ENCODE measurements at places on chromosomes 1 and 21.

DNA sequence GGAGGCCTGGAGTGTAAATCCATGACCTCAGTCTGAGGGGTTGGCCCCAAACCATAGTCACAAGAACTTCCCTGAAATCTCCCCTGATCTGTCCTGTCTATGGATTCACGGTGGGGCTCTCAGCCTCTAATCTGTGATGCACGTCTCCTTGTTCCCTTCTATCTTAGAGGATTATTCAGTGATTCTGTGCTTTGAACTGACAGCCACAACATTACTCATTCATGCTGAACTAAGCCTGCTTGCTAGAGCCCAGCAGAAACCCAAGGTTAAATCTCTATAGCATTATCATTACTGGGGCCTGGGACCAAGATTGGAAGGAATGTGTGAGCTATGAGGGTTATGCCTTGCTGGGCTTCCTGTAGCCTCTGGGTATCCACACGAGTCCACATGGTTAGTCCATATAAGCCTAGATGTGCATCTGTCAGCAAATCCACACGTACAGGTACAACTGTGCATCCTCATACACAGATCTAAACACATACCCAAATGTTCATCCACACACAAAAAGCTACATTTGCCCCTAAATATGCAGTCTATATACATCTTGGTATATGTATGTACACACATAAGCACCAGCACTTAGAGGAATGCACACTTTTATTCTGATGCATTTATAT is 22.4 kb upstream of the MAGOH start:
- DNase-seq, result no peak

DNA sequence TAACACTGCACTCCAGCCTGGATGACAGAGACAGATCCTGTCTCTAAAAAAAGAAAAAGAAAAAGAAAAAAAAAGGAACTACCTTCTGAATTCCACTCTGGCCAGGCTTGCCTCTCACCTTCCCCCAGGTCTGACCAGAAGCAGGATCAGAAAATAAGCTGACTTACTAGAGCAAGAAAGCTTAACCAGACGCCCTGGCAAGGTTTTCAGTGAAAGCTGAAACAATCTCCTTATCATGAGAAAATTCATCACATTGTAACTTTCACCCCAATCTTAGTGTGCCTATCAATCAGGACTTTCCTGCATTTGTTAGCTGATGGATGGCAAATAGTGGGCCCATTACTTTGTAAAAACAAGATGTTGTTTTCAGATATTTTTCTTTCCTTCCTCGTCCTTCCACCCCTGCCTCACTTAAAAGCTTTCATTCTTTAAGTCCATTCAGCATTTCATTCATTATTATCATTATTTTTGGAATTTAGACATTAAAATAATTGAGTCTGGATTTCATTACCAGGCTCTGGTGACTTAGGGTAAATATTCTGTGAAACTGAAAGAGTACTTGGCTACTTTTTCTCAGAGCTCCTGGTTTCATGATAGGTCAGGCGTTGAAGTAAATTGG is 96.5 kb upstream of the CD34 start:
- no peak for DNase-seq

- no peak for DNase-seq
These were observed 46.3 kb downstream of the RNF115 start for GRCh38 chr1:145777357-145778145.

DNA sequence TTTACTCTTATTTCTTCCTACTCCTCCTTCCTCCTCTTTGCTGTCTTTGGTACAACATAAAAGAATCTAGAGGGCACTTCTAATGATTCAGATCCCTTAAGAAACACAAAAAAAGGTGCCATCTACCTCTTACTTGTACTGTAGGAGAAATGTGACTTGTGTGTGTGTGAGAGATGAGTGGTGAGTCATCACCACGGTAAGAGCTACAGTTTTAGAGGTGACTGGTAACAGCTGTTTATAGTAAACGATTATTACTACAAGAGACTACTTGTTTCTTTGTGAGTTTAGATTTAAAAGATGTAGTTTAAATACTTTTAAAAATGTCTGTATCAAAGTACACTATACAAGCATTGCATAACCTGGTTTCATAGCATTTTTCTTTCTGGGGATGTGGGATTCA is 40.4 kb downstream of the SLC35D1 start:
- DNase-seq, result no peak

- DNase-seq, result no peak
These were observed 20.7 kb upstream of the LGALS8 start for GRCh38 chr1:236502972-236503639.

- no peak for DNase-seq
These were observed 13.5 kb upstream of the HJV start for GRCh38 chr1:146035048-146035423.

- DNase-seq, result no peak
These were observed 25.7 kb upstream of the KCNK1 start for GRCh38 chr1:233587958-233588799.

DNA sequence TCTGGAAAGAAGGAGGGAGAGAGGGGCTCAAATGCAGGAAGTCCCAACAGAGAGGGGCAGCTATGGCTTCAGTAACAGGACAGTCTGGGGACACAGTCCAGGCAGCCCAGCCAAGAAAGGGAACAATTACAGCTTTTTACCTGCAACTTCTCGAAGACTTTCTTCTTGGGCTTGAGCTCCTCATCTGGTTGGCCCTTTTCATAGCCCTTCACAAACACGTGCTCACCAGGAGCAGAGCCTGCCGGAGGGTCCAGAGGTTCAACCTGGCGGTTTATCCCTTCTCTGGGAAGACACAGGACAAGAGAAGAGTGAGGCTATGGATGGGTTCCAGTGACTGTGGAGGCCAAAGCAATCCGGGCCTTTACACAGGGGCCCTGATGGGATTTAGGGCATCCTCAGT is 37.9 kb downstream of the YARS1 start:
- no peak for DNase-seq

- no peak for DNase-seq
These were observed 1.4 kb upstream of the KLHL21 start for GRCh38 chr1:6603915-6604558.

GRCh38 chr1:243792891-243793290 is 57.2 kb downstream of the AKT3 start:
- no peak for DNase-seq

DNA sequence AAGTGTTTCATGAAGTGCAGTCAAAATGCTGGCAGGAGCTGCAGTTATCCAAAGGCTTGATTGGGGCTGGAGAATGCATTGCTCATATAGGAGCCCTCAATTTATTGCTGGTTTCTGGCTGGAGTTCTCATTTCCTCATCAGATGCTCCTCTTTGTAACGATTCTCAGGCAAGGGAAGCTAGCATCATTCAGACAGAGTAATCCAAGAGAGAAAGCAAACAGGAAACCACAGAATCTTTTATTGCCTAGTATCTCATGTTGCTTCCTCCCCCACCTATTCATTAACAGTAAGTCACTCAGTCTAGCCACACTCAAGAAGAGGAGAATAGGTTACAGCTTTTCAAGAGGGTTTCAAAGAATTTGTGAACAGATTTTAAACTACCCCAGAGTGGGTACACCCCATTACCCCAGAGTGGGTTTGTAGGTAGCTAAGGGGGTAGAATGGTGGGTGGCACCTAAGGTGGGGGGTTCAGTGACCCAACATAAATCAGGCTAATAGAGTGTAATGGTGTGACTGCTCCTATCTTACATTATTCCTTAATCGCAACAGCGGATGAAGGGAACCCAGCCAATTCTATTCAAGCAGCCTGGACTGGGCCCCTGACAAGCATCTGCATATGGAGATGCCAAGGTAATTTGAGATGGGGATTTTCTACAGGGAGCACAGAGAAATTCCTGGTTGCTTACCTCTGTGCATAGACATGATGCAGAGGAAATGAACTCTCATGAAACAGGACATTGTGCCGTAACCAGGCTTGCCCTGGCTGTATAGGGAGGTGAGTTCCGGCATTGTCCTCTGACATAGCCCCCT is 67.1 kb downstream of the KCNJ15 start:
- no peak for DNase-seq

DNA sequence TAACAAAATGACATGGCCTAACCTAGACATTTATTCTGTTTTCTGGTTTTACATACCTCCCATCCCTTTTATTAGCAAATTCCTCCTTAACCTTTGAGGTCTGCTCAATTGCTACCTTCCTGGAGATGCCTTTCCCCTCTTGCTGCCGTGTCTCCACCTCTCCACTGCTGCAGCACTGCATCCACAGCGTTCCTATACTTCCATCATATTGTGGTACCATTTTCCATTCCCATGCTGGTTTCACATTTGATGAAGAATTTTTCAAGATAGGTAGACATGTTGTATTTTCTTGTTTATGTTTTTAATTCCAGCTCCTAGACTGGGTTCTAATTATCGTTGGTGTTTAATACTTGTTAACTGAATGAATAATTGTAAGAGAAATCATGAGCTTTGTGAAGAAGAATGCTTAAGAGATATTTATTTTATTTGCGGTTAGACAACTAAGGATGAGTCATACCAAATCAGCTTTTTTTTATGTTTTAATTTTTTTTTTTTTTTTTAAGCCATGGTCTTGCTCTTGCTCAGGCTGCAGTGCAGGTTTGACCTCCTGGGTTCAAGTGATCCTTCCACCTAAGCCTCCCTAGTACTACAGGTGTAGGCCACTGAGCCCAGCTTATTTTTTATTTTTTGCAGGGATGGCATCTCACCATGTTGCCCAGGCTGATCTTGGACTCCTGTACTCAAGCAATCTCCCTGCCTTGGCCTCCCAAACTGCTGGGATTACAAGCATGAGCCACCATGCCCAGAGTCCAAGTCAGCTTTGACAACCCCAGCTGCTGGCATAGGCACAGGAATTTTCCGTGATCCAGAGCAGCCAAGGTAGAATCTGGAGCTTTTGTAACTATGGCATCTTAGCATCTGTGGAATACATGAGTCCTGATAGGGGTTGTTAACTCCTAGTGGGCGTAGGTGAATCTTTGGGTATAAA is 44.0 kb downstream of the ATP6V1G3 start:
- DNase-seq, result no peak

GRCh38 chr1:150477320-150477719 is 9.9 kb upstream of the TARS2 start:
- no peak for DNase-seq

GRCh38 chr1:73105755-73106154 is 823.4 kb upstream of the NEGR1 start:
- DNase-seq, result no peak

- no peak for DNase-seq
These were observed 11.5 kb upstream of the COL16A1 start for GRCh38 chr1:31715087-31715872.

DNA sequence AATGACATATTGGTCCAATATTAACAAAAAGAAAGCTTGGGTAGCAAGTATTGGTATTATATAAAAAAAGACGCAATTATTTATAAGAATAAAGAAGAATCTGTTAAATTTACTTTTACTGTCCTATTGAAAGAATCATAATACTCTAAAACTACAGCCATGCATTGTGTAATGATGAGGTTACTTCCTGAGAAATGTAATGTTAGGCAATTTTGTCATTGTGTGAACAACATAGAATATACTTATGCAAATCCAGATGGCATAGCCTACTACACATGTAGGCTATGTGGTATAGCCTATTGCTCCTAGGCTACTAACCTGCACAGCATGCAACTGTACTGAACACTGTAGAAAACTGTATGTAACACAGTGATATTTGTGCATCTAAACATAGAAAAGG is 121.2 kb upstream of the PTGFR start:
- no peak for DNase-seq

- no peak for DNase-seq
These were observed 118.6 kb downstream of the NR5A2 start for GRCh38 chr1:200146100-200146499.

DNA sequence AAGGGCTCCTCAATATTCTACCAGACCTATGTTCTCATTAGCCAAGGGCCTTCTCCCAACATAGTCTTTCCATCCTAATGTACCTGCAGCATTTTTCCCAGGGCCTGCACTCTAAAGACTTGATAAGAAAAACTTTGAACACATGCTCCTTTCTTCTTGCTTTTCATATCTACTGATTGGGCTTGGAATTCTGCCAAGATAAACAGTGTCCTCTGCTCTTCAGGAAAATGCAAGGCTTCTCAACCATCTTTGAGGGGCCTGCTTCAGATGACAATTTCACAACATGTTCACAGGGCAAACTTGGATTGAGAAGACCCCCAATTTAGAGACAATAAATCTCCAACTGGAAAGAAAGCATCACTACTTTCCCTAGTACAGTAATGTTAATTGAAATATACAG is 25.8 kb upstream of the PPT1 start:
- DNase-seq, result no peak

DNA sequence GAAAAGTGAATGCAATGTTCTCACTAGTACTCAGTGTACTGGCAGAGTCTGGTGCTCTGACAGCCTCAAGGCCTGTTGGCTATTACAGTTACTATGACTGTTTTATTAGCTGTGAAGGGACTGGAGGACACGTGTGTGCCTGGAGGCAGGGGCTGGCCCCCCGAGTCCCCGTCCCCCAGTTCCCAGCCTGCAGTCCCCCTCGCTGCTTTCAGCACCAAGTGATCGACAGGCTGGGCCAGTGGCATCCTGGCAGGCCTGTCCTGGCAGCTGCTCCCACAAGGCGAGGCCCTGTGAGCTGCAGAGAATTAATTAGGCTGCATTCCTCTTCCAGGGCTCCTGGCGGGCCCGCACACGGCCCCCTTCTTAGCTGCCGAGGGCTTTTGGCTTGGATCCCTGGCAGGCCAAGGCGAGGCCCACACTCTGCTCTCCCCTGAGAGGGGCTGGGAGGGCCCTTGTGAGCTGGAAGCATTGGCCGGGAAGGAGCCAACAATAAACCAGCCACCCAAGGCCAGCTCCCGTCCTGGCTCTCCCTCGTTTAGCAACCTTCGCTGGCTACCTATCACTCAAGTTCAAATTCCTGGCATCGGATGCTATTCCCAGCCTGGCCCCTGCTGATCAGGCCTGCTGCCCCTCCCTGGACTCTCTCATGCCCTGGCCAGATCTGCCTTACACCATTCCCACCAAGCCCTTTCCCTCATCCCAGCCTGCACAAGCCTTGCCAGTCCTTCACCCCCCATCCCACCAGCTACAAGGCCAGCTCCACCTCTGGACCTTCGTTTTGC is 9.8 kb downstream of the EDN2 start:
- DNase-seq, result no peak

DNA sequence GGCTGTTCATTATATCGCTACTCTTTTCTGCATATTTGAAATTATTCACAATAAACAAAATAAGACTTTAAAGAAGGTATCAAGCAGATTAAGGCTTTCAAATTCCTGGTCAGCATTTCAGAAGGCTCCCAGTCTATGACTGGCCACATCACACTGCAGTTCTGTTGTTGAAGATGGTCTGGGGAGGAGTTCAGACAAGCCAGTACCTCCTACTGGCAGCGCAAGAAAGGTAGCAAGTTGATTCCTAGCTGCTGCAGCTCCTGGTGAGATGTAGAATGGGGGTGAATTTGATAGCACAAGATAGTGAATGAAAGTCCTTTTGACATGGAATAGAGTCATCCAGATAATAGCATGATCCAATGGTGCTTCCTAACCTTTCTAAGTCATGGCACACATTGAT is 88.2 kb upstream of the BEND5 start:
- no peak for DNase-seq

- DNase-seq, result no peak
These were observed 8.2 kb upstream of the PEAR1 start for GRCh38 chr1:156885314-156885713.

- DNase-seq, result no peak
These were observed 5.7 kb upstream of the OXCT2 start for GRCh38 chr1:39776886-39777285.

GRCh38 chr21:41678016-41678923 is 88.6 kb downstream of the RIPK4 start:
- no peak for DNase-seq

Data from stimulated activated CD4-positive, alpha-beta T cell treated with anti-CD3 and anti-CD28 coated beads, Interleukin-2, amount 100 ng/mL, for 4 hours (primary cell).